Naive B cell (primary cell): ENCODE measurements at places on chromosomes 7 and 10.

DNA sequence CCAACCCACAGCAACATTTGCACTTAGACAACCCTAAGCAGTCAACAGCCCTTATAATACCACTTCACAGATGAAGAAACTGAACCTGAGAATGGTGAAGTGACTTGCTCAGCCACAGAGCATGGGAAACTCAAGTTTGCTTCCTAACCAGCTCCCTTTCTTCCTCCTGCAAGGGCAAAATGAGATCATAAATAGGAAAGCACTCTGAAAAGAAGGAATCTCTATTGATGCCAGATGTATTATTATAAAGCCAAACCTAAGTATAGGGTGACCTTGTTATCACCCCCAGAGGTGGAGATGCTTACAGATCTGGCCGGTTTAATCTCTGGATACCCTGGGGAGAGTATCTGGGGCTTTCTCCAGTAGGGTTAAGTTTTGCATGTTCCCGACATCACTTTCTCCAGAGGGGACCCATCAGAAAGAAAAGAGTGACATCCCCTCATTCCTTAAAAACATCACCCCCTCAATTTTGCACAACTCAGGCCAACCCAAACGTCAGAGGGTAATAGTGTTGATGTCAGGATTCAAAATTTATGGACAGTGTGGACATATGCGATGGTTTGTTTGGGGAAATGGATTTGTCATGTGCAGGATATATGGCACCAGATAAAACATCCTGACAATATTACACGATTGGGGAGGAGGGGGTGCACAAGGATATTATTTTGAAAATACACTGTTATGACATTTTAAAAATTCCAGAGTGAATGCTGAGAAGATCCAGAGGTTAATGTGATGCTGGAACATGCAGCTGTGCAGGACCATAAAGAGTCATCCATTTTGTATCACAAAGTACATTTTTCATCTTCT lies 24.0 kb upstream of the XPNPEP1 start:
- no peak for DNase-seq

GRCh38 chr7:36994456-36995112 lies 270.3 kb upstream of the AOAH start:
- no peak for DNase-seq

GRCh38 chr7:50264908-50265307 lies 39.6 kb upstream of the IKZF1 start:
- no peak for DNase-seq

DNA sequence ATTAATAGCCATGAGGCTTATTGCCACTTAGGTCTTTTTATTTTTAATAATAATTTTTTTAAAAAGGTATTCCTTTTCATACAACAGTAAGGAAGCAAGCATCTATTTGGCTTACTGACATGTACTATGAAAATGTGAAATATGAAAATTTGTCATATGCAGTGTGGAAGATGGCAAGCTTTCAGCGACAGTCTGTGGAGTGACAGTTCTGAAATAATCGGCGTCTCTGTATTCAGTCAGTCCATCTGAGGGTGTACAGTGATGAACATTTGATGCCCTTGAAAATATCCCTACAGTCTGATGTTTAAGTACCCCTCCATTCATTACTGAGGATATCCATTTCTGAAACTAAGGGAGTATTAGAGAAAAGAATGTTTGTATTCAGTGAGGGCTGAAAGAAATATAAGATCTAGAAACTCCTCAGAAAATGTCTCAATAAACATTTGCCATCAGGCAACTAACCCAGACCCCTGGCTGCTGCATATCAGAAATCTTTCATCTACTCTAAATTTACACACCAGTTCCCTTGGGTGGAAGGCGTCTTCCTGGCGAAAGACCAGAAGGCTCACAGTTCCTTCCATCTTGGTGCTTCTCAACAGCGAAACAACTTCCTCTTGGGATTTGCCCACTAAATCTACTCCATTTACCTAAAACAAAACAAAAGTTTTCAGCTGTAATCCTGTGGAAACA lies 440.6 kb downstream of the PARD3 start:
- no peak for DNase-seq
